ENCODE measurements at places on chromosomes 4 and X.
A peak's percentile ranks its signal among the peaks of the same experiment; 100 is the strongest.

DNA sequence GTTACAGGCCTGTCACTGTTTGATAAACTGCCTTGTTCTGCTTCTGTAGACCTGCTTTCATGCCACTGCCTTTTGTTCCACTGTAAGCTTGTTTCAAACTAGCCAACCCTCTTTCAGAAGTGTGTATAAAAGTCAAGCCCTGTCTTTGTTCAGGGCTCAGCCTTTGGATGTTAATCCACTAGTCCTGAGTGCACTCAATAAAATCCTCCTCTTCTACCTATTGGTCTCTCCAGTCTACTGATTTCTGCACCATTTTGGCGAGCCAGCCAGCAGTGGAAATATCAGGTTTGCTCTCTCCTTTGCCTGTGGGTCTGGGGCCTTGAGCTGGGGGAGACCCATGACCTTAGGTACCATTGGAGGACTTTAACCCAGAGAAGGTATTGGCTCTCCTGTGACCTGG is 901.6 kb upstream of the NDST4 start:
- DNase-seq: no peak

GRCh38 chr4:124097447-124097846 is 615.1 kb downstream of the ANKRD50 start:
- no peak for DNase-seq

- no peak for DNase-seq
Observed at GRCh38 chr4:185399466-185399865, 2.8 kb downstream of the ANKRD37 start.

DNA sequence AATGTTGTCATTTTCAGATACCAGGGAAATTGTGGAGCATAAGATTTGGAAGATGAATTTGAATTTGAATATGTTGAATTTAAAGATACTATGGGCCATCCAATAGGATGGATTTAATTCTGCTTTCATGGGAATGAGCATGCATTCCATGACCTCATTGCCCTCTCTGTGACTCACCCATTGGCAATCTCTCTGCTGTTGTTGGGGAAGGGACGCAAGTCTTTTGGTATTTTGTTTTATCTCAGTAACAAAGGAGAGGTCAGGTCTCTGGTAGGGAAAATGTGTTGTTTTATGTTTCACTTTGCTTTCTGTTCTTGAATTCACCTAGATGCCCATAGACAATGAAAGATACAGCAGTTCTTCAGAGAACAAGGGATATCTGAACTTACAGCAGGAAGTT is 42.1 kb upstream of the MAGEA4 start:
- DNase-seq: no peak

- DNase-seq: no peak
Observed at GRCh38 chr4:164109503-164109902, 615.0 kb downstream of the TMA16 start.

- peak; percentile 45 for DNase-seq
Observed at GRCh38 chr4:163701916-163702315, 207.4 kb downstream of the TMA16 start.

GRCh38 chrX:107750861-107751445 is 24.6 kb downstream of the TSC22D3 start:
- no peak for DNase-seq

DNA sequence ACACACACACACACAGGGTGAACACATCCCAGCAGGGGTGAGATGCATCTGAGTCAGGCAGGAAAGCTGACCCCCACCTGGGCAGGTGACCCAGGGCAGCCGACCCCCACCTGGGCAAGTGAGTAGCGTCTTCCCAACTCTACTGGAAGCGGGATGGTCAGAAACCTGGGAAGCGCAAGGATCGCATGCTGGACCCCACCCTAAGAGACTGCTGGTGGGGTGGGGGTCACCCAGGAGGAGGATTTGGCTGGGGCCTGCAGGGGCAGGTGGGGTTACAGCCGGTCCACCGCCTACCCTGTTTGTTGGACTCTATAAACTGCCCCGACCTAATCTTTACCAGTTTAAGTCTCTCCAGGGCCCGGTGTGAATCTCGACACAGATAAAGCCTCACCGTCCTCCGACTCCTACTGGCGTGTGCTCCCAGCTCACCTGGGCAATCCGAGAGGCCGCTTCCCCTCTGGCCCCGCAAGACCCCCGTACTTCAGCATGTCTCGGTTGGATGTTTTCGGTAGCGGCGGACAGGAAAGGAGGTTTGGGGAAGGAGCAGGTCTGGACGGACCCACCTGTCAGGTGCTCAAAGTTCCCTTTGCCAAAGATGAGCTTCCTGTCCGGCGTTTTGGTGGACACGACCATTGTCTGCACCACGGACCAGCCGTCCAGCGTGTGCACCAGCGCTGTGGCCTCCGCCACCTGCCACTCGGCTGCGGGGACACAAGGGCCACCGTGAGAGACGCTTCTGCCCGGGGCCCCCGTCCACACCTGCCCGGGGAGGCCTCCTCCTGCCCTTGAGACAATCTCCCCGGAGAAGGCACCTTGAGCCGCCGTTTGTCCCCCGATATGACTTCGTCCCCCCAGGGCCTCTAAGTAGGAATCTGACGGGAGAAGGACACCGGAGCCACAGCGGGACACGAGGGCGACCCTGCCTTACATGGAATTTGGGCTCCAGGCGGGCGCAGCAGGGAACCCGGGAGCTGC is 2.0 kb downstream of the GTPBP6 start:
- no peak for DNase-seq

- DNase-seq: no peak
Observed at GRCh38 chr4:3791910-3792542, 25.8 kb downstream of the ADRA2C start.

GRCh38 chr4:31204874-31205273 is 484.7 kb downstream of the PCDH7 start:
- DNase-seq: no peak

GRCh38 chr4:182144626-182145333 is 98.4 kb upstream of the TENM3 start:
- DNase-seq: no peak

DNA sequence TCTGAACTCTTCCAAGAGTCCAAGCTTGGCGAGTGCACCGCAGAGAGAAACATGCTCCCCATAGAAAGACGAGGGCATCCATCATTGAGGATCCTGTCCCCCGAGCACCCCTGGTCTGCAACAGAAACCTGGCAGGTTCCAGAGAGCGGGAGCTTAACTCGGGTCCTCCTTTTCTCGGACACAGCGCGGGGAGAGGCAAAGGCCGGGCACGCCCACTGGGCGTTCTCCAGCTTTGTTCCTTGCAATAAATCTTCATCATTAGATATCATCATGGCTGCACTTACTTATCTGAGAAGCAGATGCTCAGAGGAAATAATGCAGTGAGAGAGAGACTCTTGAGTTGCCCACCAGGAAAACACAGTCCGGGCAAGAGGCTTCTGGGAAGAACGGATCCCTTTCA is 90.1 kb upstream of the PSAPL1 start:
- DNase-seq: no peak

Data from SHP77 (cell line).